HuH-7 (cell line): ENCODE measurements at places on chromosomes 7 and 10.

DNA sequence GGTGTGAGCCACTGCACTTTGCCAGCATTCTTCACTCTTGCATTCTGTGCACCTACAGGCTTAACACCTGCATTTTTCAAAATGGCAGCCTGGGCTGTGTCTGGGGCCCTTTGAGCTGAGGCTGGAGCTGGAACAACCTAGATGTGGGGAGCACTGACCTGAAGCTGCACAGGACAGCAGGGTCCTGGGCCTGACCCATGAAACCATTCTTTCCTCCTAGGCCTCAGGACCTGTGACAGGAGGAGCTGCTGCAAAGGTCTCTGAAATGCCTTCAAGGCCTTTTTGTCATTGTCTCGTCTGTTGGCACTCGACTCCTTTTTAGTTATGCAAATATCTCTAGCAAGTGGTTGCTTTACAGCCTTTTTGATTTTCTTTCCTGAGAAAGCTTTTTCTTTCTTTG lies 82.3 kb downstream of the INPP5A start:
- no peak for DNase-seq

DNA sequence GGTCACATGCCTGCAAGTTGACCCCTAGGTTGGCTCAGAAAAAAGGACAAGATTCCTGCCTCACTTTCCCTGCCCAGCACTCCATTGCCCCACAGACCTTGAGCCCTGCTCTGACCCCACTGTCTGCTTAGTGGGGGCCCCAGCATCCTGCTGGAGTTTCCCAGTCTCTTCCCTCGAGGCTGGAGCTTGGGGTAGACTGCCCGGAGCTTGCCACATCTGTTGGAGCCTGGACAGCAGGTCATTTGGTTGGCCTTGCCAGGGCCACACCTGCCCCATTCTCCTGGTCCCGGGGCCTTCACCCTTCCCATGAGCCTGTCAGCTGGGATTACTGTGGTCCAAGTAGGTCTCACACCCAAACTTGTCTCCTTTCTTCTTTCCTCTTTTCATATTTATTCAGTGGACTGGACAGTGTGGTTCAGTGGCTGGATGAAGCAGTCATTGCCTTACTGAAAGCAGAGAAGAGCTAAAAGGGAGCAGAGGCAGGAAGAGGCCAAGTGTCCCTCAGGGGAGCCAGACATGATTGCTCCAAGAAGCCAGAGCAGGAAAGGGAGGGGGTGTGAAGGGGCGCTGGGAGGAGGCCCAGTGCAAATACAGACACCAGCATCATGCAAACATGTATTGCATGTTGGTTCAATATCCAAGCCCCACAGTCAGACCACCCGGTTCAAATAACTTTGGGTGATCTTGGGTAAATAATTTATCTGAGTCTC lies 56.2 kb upstream of the CACUL1 start:
- no peak for DNase-seq

- no peak for DNase-seq
These were observed 136.7 kb downstream of the NEBL start for GRCh38 chr10:20760460-20760859.

GRCh38 chr10:78756604-78757343 lies 312.0 kb upstream of the ZMIZ1 start:
- peak; percentile 62 for DNase-seq

GRCh38 chr7:27576360-27576944 lies 86.2 kb downstream of the HIBADH start:
- peak; percentile 17 for DNase-seq

- DNase-seq = no peak
These were observed 65.3 kb downstream of the MACC1 start for GRCh38 chr7:20151708-20152456.

DNA sequence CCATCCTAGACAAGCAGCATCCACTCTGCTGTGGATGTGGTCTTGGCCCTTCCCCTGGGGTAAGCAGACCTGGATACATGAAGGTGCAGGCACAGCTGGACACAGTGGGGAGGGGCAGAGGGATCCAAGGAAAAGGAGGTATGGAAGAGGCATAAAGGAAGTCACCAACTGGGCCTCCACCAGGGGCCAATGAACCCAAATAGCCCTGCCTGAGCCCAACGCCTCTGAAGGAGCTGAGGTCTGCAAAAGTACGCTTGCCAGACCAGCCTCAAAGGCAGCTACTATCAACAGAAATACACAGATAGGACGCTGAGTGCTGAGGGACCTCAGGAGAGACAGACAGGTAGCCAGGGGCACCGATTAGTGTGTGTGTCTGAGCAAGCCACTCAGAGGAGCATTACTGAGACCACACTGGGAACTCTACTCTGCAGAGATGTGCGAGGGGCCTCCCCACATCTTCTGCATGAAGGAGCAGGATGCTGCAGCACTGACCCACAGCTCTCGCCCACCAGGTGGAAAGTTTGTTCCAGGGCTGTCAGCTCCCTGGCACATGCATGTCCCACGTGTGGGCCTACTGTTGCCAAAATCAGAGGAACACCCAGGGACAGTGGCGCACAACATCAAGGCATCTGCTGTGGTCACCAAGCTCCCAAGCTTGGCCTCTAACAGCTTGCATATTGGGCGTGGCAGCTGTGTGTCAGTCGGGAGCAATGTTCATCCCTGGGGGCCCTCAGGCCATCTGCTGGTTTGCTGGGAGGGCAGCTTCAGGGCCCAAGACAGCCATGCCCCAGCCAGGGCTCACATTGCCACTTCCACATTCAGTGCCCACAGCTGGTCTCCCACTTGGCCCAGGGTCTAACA lies 40.0 kb downstream of the MKI67 start:
- DNase-seq = no peak

DNA sequence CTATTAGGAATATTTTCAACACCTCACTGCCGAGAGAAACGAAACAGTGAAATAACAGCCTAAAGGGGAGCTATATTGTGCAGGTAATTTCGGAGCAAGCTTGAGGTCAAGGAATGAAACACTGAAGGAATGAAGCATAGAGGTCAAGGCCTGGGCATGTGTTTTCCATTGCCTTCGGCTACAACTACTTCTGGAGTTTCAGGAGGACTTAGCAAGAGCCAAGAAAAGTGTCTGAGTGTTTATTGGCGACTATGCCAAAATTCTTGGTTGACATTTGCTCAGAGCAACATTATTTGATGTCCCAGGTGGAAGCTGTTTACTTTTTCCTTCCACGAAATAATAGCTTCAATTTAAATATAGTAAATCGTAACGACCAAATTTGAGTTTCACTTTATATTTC lies 89.6 kb upstream of the IFRD1 start:
- no peak for DNase-seq

- DNase-seq = no peak
These were observed 147.5 kb upstream of the ASAH2 start for GRCh38 chr10:50398823-50399222.
